CD4-positive, alpha-beta memory T cell (primary cell): ENCODE measurements at places on chromosomes 1 and 21. TPM values are rescaled to one million over a fixed set of nuclear protein-coding genes. Genes with fewer than 3 reads are reported as not detected.

- no peak for DNase-seq
These were observed 42.6 kb upstream of the RALGPS2 start for GRCh38 chr1:178682429-178682828.

DNA sequence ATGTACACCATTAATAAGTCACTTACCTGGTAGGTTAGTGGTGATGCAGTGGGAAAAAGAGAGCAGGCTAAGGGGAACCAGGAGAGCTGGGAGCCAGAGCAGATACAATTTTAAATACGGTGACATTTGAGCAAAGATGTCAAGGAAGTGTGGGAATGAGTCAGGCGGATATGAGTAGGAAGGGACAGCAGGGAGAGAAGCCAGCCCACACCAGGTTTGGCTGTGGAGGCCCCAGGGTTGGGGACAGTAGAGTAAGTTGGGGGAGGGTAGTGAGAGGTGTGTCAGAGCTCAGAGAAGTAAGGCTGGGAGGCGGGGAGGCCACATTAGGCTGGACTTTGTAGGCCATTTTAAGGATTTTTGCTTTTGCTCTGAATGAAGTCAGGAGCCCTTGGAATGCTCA lies 482.0 kb downstream of the DISC1 start:
- DNase-seq = no peak

DNA sequence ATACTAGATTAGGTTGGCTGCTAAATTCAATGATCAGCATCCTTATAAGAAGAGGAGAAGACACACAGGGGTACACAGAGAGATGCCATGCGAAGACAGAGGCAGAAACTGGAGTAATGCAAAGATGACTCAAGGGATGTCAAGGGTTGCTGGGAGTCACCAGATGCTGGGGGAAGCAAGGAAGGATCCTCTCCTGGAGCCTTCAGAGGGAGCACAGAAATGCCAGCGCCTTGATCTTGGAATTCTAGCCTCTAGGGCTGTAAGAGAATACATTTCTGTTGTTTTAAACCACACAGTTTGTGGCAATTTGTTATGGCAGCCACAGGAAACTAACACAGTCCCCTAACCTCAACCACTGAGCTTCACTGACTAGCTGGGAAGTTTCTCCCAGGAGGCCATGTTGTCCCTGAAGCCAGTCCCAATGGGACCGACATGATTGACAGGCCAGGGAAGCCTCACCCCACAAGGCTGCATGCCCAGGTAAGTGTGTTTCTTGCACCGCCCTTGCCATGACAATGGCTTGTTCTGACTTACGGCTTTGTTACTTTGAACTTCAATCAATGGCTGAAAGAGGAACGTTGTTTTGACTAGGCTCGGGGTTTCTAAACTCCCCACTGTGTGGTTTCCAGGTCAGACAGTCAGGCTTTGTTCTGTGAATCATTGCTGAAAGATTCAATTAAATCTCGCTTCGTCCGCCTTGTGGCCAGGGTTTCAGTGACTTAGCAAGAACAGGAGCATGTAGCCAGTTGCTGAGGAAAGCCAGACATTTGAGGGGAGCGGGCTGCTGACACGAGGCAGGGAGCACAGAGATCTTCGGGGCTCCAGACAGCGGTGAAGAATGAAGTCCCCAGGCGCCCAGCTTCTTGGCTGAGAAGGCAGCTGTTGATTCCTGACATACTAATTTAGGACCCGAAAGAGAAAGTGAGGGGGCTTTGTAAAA lies 62.3 kb downstream of the RUNX1 start:
- peak; percentile 66 for DNase-seq

- no peak for DNase-seq
These were observed 381 bp upstream of the KLHL20 start for GRCh38 chr1:173714441-173714758.

DNA sequence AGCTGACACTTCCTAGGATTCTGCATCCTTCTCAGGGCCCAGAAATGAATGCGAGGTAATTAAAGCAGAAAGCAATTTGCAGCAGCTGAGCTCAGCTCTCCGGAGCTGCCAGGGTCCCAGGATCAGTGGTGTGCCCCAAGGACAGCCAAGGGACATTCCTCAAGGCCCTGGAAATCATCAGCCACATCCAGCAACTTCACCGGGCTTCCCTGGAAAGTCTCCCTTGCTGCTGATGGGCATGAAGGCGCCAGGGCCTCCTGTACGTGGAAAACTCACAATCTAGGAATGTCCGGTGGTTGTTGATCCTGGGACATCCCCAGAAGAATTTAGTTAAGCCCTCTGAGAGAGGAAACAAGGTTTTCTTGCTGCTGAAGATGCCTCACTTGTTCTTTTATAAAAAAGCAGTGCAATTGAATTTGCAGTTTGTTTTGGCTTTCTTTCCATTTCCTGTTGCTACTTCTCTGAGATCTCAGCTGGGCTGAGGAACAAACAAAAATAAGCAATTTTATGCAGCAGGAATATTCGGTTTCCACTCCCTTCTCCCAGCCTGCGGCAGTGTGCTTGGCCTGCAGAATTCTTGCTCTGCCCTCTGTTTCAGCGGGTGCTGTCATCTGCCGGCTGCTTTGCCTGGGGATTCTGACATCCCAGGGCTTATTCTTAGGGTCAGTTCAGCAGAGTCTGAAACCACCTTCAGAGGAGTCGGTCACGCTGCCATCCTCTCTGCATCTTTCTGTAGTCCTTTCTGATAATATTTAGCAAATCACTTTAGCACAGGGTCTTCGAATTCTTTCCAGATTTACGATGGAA lies 85.9 kb downstream of the TCP10L start:
- DNase-seq = no peak

- DNase-seq = no peak
These were observed 129.8 kb downstream of the PTPRU start for GRCh38 chr1:29365906-29366670.

DNA sequence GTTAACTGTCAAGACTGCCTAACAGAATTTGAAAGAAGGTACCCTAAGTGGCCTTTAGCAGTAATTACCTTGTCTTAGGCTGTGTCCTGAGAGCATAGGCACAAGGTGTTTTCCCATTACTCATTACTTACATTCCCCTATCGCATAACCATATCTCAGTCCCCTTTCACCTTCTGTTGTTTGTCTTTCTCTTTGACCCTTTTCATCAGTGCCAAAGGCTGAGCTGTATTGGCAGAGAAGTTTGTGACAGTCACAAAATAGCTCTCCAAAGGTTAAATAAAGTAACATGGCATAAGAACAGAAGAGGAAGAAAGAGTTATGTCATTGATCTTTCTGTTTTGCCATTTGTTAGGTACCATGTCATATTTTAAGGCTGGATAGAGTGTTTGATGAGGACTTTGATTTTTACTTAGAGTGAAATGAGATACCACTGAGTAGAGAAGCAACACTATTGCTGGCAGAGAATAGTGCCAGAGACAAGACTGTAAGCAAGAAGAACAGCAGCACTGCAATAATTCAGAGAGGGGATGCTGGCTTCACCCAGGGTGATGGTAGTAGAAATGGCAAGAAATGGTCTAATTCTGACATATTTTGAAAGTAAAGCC lies 497.8 kb downstream of the TTLL7 start:
- no peak for DNase-seq

DNA sequence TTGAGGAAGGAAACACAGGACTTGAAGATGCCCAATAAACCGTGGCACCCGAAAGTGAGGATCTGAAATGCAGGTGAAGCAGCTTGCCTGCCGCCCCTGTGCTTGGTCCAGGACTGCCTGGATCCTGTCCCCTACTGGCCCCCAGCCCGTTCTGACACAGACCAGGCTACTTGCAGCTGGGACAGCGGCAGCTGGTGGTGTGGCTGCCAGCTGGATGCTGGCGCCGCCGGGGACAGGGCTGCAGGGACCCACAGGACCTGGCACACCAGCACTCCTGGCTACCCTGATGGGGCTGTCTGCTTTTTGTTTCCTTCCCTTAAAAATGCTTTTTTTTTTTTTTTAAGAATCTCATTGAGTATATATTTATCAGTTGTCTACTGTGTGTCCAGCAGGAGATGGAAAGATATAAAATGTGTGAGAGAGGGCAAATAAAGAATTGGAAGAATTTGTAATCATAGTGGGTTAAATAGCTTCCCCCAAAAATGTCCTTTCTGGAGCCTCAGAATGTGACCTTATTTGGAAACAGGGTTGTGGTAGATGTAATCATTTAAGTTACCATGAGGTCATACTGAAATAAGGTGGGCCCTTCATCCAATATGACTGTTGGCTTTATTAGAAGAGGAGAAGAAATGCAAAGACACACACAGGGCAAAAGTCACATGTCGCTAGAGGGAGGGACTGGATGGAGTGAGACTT lies 165.6 kb downstream of the DSCAM start:
- DNase-seq = no peak

DNA sequence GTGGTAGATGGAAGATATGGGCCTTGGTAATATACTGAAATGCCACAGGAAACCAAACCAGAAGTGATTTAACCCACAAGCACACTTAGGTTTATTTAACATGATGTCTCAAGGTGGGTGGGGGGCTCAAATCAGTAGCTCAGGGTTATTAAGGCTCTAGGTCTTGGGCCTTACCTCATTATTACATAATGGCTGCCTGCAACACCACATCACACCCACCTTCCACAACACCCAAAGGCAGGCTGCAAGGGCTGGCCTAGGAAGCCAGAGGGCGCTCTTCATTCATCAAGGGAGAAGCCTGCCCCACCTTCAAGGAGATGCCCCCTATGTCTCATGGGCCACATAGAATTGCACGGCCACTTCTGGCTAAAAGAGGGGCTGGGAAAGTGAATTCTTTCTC lies 6.0 kb downstream of the TFF1 start:
- no peak for DNase-seq

- no peak for DNase-seq
These were observed 41.3 kb upstream of the FHAD1 start for GRCh38 chr1:15205586-15206346.

- peak; percentile 41 for DNase-seq
These were observed 21.8 kb downstream of the TRPM2 start for GRCh38 chr21:44375281-44375651.

- DNase-seq = no peak
These were observed 50.7 kb downstream of the DHRS3 start for GRCh38 chr1:12567288-12567819.

DNA sequence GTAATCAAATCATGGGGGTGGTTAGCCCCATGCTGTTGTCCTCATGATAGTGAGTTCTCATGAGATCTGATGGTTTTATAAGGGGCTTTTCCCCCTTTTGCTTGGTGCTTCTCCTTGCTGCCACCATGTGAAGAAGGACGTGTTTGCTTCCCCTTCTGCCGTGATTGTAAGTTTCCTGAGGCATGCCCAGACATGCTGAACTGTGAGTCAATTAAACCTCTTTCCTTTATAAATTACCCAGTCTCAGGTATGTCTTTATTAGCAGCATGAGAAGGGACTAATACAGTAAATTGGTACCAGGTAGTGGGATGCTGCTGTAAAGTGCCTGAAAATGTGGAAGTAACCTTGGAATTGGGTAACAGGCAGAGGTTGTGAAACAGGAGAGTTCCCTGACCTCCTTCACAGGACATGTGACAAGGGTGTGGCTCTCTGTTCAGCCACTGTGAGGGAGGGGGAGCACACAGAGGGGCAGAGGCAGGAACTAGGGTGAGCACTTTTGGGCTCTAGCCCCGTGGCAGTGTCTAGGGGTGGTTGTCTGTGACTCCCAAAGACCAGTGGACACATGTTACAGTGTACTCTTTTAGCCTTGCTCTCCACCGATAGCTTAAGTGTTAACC lies 105.3 kb downstream of the BACH1 start:
- DNase-seq = no peak

DNA sequence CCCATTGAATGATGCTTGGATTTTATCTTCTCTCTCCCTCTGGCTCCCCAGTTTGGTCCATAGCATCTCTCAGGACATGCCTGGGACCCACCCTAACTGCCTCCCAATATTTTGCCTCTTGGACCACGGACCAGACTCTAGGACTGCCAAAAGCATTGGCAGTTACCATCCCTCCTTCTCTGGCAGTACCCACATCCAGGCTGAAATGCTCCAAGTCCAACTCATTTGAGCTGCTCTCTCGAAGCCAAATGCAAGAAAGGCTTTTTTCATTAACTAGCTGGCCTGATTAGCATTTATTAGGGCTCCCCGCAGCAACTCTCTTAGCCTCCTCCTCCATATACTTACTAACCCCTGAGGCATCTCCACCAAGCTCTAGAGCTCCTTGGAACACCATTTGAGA lies 140.0 kb upstream of the GRIK3 start:
- no peak for DNase-seq

GRCh38 chr1:81452693-81453366 lies 347.9 kb upstream of the ADGRL2 start:
- no peak for DNase-seq

DNA sequence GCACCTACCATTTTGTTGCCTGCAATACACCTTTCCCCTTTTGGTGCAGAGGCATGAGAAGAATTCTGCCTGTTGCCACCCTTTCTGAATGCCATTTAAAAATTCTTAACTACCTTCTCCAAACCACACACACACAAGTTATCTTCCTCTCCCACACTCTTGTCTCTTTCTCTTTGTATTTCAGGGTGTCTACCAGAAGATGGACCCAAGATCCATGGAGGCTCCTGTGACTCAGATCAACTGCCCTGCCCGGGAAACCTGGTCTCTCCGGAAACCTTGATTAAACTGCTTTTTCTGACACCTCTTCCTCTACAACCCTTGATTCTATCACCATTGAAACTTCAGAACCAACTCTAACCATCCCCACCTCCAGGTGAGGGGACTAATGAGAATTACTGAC lies 2.4 kb upstream of the TARS2 start:
- no peak for DNase-seq

- DNase-seq = no peak
These were observed 16.5 kb upstream of the MX2 start for GRCh38 chr21:41345356-41345755.

GRCh38 chr1:81330111-81330510 lies 470.6 kb upstream of the ADGRL2 start:
- no peak for DNase-seq

DNA sequence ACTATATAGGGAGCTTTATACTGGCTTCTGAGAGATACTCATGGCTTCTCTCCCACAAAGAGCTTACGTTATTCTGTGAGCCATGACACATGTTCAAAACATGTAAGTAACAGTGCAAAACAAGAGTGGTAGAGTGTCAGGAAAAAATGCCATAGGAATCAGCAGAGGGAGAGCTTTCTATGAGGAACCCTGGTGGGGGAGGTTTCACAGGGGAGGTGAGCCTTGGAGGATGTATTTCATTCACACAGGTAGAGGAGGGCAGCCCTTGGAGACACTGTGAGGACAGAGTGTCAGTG lies 72.7 kb upstream of the LYST start:
- no peak for DNase-seq

Gene PGLYRP4
- polyA plus RNA-seq = not detected

Gene PRELP
- not detected for polyA plus RNA-seq

Gene RNU1-1
- polyA plus RNA-seq = not detected

Gene C1orf141
- not detected for polyA plus RNA-seq

Gene CR2
- 3.3 TPM for polyA plus RNA-seq

Gene OR2T29
- polyA plus RNA-seq = not detected

Gene SPATA6
- 1.0 TPM for polyA plus RNA-seq

Gene VPS72
- polyA plus RNA-seq = 80.6 TPM

Gene OR2L13
- polyA plus RNA-seq = not detected

Gene LHX8
- not detected for polyA plus RNA-seq

Gene ETNK2
- 3.3 TPM for polyA plus RNA-seq
